ENCODE measurements at places on chromosomes 1 and 21. TPM values are rescaled to one million over a fixed set of nuclear protein-coding genes. Genes with fewer than 3 reads are reported as not detected.

MIXL1 gene
- total RNA-seq, result not detected

GPR3 gene
- total RNA-seq, result not detected

SLC25A34 gene
- total RNA-seq, result 73.7 TPM

S100A8 gene
- 7.6 TPM for total RNA-seq

ARHGEF16 gene
- 43.7 TPM for total RNA-seq

- DNase-seq, result no peak
Measured at GRCh38 chr1:37825506-37825905, 17.5 kb upstream of the YRDC start.

- DNase-seq, result no peak
Measured at GRCh38 chr1:109787845-109788601, 24.3 kb upstream of the EPS8L3 start.

GRCh38 chr1:210440081-210440480, 111.4 kb downstream of the HHAT start:
- no peak for DNase-seq

GRCh38 chr1:183896466-183897048, 91.6 kb downstream of the RGL1 start:
- no peak for DNase-seq

- no peak for DNase-seq
Measured at GRCh38 chr1:23291706-23292105, 52.4 kb downstream of the HNRNPR start.

- no peak for DNase-seq
Measured at GRCh38 chr1:245864872-245865271, 642.2 kb downstream of the SMYD3 start.

DNA sequence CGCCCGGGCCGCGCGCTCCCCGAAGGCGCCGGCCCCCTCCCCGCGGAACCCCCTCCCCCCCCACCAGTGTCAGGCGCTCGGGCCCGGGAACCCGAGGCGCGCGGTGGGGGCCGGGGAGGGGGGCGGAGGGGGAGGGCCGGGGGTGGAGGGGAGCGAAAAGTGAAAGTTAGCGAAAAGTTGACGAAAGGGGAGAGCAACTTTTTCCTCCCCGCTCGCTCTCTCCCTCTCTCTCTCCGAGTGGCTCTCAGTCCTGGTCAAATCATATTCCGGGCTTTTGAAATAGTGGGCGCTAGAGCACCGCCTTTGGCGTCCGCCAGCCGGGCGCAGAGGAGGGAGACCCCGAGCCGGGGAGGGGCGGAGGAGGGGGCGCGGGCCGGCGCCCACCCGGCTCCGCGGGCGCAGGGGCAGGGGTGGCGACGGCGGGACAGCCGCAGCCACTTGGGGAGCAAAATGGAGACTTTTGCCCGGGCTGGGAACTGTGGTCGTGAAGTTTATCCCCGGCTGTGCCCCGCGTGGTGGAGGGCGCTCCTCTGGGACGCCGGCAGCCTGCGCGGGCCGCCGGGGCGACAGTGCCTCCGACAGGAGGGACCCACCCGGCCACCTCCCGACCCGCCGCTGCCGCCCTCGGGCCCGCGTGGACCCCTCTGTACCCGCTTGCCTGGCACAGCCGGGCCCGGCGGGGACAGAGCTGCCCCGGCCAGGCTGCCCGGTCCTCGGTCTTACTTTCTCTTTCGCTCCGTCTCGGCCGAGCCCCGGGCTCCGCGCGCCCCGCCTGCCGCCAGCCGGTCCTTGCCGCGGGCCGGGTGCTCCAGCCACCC, 697 bp downstream of the PRDM16 start:
- DNase-seq, result peak; percentile 66

- no peak for DNase-seq
Measured at GRCh38 chr1:197745911-197746310, 29.4 kb downstream of the DENND1B start.

DNA sequence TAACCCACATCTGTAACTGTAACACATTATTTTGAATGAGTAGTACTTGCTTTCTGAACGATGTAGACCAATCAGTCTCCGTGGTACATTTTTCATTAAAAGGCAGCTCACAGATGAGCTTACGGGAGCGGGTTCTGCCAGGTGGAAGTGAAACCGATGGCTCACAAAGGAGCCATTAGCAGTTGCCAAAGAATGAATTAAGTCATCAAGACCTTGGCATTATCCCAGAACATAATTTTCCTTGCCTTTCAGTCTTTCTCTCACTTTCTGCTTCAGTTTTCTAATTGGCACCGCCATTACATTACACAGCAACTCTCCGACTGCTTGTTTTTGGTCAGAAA, 33.5 kb upstream of the UTS2 start:
- no peak for DNase-seq

DNA sequence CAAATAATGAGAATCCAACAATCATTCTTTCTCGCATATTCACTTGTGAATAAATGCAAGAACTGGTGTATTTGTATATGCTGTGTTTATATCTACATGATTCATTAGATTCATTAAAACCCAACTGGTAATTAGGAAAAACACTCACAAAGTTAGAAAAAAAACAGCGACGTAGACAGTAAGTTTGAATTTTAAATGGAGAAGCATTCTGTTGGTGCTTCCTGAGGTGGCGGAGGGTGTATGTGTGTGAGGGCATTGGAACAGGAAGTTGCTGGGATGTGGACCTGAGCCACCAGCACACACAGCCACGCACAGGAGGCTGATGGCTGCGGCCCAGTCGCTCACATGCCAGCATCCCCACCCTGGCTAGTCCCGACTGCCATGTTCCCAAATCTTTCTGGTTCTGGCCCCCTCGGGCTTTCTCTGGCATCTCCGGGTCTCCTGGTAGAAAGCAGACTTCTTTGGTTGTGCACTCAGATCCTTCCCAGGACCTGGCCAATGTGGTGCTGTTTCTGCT, 121.6 kb upstream of the IRF2BP2 start:
- DNase-seq, result no peak

- DNase-seq, result peak; percentile 44
Measured at GRCh38 chr1:247007511-247008405, at the start of gene ZNF695. TSS of gene ZNF695 (minus strand) at chr1:247008057. CDS start at chr1:247007908, 149 bp downstream.

DNA sequence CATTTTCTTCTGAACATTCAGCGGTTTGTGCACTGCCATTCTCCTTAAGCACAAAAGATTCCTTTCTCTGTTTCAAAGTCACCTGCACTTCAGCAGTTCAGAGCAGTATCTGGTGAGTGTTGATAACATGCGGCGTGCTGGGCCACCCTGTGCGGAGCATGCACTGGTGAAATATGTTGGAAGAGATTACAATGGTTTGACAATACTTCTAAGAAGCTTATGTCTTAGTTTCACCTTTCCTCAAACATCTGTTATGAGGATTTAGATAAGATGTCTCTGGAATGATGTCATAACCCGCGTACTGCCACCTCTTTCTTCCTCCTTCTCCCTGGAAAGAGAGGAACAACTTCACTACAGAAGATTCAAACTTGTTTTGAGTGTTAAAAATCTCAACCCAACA, 650.3 kb downstream of the AJAP1 start:
- DNase-seq, result no peak
